Adrenal gland (tissue), 19 donors: ENCODE measurements at places on chromosomes 1 and 21. TPM values are rescaled to one million over a fixed set of nuclear protein-coding genes. Genes with fewer than 3 reads are reported as not detected.

Gene DIP2A
- 35.7 TPM for total RNA-seq

Gene SYT14
- 8.1 TPM for total RNA-seq

Gene WNT4
- 3.5 TPM for total RNA-seq

Gene OSCP1
- 11.8 TPM for total RNA-seq

Gene RHBDL2
- total RNA-seq = 0.69 TPM

Gene ARHGEF10L
- total RNA-seq = 18.2 TPM

Gene GJA5
- 3.2 TPM for total RNA-seq

Gene MT1HL1
- total RNA-seq = not detected

Gene GNAT2
- not detected for total RNA-seq

Gene GUCA2B
- total RNA-seq = not detected

Gene COL24A1
- 0.17 TPM for total RNA-seq

Gene BRINP2
- 28.2 TPM for total RNA-seq

Gene CRNN
- not detected for total RNA-seq

Gene CIART
- total RNA-seq = 8.9 TPM

- no peak for DNase-seq
Measured at GRCh38 chr21:16186742-16187141, 457.0 kb downstream of the USP25 start.

DNA sequence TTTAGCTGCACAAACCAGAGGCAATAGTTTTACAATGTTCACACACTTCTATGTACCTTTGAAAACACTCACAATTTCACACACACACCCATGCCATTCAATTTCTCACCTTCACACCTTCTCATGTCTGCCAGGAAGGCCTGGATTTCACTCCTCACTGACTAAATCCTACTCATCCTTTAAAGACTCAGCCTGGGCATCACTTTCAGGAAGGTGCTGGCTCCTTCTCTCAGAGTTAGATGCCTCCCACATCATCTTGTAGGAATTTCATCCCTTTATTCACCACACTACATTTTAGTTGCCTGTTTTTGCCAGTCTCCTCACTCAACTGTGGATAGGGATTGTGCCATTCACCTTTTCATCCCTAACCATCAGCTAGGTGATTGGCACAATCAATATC, 2.3 kb downstream of the IL20 start:
- no peak for DNase-seq

DNA sequence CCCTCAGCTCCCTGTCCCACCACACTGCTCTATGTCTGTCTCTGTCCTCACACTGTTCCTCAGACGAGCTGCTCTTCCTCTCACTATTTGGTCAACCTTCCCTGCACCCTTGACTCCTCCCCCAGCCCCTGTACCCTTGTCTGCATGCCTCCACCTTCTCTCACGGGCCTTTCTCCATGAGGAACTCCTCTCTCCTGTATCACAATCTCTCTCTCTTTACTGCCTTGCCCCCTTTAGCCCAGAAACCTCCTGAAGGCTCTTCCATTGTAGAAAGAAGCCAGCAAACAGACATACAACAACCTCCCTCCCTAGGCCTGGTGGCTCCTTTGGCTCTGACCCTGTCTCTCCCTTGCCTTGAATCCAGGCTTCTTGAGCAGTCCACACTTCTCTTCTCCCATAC, 251.6 kb upstream of the CSF3R start:
- DNase-seq = no peak

GRCh38 chr1:98897479-98897878, 107.2 kb downstream of the PLPPR5 start:
- DNase-seq = no peak

- DNase-seq = no peak
Measured at GRCh38 chr1:12127206-12127810, 39.5 kb upstream of the TNFRSF1B start.

DNA sequence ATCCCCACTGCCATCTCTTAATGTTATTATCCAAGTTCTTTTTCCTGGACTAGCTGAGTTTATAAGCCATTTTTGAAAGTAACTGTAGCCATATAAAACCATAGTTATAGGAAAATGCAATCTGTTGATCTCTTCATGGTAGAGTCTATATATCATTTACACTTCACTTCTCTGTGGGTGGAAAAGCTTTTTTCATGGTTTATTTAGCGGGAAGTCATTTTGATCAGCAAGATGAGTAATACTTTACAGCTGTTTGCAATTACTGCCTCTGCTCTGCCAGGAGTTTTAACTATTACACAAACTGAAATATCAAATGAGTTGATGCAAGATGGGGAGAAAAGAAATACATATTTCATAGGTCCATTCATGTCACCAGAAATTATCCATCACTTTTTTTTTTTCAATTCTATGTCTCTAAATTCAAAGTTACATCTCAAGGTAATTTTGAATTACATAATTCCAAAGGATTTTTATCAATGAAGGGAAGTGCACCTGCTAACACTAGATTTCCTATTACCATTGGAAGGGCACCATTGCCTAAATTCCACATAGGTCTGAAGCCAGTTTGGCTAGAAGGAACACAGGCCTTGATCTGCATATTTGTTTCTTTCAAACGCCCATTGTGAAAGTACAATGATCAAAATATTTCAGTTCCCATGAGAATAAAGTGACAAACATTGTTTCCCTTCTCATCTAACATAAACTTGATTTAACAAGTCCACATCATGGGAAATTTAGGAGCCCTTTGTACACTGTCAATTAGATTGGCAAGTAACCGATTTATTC, 296.7 kb downstream of the ZNF326 start:
- no peak for DNase-seq

- DNase-seq = no peak
Measured at GRCh38 chr21:42807938-42808613, 71.3 kb downstream of the WDR4 start.

- DNase-seq = no peak
Measured at GRCh38 chr1:178937695-178938094, 66.8 kb upstream of the ANGPTL1 start.

DNA sequence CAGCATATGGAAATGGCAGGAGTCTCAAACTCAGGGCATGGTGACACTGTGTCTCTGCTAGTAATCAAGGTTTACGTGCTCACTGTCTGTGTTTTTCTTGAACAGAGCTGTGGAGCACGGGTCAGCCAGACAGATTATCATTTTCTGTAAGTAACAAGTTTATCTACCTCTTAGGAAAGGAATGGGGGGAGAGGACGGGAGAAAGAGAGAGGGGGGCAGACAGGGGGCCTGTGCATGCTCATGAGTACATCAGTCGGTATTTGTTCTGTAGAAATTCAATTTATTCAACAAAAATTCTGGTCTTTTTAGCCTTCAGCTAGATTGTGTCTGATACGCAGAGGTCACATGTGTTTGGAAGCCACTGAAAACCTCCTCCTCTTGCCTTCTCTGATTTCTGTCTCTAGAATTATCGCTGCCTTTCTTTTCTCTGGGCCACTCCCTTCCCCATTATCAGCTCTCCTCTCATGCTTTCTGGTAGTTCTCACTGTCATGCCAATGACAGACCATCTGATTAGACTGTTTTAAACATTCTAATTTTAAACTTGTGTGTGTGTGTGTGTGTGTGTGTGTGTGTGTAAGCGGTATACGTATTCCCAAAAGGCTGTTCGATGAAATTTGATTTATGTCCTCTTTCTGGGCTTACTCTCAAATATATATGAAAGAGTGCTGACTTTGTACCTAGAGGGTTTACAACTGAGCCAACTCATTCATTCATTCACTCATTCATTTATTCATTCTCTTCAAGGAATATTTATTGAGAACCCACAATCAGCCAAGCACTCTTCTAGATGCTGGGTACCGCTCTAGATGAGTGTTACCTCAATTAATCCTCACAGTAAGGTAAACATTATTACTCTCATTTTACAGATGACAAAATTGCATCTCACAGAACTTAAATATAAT, 636.9 kb downstream of the KIF26B start:
- no peak for DNase-seq

DNA sequence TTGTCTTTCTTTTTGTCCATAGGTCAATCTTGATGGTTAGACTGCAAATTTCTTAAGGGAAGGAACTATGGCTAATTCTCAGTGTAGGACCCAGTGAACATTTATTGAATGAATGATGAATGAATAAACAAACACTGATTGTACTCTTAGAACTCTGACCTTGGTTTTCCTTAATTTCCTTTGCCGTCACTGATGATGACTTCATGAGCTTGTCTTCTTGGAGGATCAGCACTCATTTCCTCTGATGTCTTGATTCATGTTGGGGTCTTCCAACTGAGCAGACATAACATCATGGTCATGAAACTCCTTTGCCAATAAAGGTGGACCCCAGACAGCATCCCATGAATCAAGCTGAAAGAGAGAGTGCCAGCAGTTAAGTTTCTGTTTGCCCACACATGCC, 96.3 kb downstream of the PLPP3 start:
- no peak for DNase-seq

DNA sequence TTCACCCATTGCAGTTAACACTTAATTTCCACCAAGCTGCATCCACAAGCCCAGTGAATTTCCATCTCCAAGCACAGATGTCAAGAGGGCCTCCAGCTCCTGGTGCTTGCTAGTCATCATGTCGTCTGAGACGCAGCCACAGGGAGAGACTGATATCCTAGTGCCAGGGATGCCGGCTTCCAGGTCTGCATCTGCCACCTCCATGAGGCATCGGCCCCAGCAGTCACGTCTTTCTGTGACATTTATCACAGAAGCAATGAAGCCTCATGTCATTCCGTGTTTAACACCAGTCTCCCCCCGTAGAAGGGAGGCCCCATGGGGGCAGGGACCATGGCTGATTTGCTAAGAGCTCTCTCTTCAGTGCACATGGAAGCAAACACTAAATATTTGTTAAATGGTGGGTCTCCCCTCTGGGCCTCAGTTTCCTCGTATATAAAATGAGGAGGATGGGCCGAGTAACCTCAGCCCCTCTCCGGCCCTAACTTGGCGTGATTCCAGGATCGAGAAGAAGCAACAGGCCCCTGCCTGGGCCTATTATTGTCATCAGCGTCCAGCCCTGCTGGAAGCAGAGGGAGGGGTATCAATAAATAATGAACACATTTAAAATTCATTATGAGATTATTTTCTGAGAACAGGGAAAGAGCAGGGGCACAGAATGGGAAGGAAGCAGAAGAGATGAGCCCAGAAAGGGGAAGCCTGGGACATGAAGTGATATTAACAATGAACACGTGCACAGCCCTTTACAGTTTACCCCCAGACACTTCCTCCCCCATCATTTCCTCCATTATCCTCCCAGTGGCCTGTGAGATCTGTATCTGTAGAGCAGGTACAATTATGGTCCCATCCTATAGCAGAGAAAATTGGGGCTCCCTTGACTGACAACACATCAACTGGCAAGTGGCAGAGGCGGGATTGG, 837 bp upstream of the C1QB start:
- DNase-seq = no peak

DNA sequence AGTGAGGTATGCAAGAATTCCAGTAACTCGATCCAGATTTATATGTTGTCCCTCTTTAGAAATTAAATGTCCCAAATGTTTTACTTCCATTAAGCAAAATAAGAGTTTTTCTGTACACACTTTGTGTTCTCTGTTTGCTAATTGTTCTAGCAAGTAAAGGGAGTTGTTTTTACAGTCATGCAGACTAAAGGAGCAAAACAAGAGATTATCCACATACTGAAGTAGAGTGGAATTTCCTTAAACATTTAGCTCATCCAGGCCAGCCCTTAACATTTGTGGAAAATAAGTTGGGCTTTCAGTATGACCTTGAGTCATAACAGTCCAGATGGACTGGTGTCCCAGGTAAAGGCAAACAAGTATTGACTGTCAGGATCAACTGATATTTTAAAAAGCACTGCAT, 44.1 kb upstream of the TINAGL1 start:
- DNase-seq = no peak

DNA sequence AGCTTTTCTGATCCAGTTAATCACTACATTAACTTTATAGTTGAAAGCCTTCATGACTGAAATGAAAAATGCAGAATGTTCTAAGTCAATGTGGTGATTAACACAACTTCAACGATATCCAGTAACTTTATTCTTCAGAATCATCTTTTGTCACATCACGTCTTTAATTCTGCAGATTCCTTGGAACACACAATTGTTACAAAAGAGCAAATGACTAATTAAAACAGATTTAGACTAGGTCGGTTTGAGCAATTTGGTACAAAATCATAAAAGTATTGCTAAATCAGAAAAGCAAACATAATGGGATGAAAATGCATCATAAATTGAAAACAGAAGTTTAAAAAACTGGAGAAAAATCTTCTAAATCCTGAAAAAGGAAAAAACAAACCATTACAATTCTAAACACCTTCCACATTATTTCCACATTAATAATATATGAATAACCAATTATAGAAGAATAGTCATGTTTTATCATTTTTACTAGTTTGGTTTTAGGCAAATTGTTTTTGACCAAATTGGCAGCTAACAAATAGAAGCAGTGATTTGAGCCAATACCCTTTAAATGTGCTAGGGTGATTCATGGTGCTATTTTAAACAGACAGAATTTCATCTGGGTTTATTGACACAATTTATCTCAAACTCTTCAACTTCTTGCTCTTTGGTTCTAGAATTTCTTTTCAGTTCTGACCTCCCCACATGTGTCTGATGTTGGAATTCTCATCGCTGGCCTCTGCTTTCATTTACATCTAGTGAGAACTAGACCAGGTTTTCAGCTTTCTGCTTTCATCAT, 468.1 kb upstream of the PTBP2 start:
- DNase-seq = no peak

- peak; percentile 40 for DNase-seq
Measured at GRCh38 chr21:36135391-36136102, 668 bp downstream of the CBR3 start.

- DNase-seq = no peak
Measured at GRCh38 chr1:156002188-156002911, 18.4 kb downstream of the SSR2 start.

- DNase-seq = peak; percentile 99
Measured at GRCh38 chr21:42009831-42010506, at the start of gene ZBTB21. Gene ZBTB21 (minus strand): TSS chr21:42010360. CDS start chr21:41994095, 16,265 bp downstream.

- DNase-seq = no peak
Measured at GRCh38 chr1:63042278-63042677, 258.3 kb downstream of the ATG4C start.

DNA sequence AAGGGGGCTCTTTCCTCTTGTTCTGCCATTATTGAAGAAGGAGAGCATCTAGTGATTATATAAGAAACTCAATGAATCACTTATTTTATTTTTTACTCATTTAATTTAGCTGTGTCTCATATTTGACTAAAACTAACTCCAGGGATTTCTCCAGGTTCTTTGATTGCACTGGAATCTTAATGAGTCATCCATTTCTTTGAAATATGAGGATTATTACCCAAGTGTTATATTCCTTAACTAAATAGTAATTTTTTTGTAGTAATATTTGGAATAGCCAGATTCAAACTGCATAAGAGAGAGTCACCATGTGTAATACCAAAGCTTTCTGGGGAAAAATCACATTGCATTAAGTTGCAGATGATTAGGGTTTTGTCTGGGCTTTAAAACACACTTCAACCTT, 59.5 kb downstream of the NTMT2 start:
- no peak for DNase-seq
